Fibroblast of skin of left biceps (primary cell): ENCODE measurements at places on chromosomes 4 and X.

GRCh38 chrX:43836435-43837184, 45.6 kb downstream of the MAOB start:
- no peak for DNase-seq

DNA sequence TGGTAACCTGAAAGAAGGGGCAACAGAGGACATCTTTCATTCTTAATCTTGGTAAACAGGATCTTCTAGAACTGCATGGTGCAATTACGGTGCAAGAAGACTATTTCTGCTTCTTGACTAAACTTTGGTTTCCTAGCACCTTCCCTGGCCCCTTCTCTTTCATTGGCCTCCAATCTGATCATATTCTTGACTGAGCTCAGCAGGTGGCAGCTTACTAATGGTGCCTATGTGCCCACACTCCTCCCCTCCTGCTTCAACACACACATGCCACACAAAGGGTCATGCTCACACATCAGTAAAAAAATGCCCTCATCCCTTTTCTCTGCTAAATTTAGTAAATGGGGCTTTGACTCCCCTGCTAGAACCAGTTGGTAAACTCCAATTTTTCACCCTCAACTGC, 400.5 kb upstream of the MAOA start:
- DNase-seq, result no peak

DNA sequence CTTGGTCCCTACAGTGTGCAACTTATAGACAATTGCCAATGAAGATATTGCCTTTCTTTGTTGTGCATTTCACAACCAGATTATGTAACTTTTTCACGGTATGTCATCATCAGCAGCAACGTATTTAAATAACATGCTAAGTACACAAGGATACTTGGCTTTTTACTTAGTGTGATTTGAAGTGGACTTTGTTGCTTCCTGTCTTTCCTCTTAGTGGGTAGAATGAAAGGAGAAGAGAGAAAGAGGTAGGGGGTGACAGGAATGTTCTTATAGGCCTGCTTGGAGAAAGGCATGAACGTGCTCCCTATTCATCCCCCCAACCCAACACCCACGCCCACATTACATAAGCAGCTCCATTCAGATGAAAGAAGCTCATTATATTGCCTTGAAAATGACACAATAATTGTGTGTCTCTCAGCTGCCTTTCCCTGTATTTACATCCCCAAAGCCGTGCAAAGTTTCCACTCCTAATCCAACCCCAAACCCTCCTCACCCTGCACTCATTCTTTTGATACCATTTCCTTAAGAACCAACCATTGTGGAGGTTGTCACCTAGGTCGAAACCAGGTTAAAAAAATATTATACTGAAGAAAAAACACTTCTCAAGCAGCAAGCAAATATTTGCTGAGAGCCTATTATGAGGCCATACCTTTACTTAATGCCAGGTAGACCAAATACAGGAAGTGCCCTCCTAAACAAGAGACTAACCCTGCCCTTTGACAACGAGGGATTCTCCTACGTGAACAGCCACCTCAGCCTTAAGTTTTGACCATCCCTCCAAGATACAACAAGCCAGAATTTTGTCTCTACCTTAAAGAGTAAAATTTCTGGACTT, 25.2 kb upstream of the GK start:
- no peak for DNase-seq

- DNase-seq, result peak; percentile 54
These were observed at the start of gene TCEAL9 for GRCh38 chrX:103356130-103356798. Gene TCEAL9 (plus strand): TSS chrX:103356506. CDS start chrX:103357685, 1,179 bp downstream.

DNA sequence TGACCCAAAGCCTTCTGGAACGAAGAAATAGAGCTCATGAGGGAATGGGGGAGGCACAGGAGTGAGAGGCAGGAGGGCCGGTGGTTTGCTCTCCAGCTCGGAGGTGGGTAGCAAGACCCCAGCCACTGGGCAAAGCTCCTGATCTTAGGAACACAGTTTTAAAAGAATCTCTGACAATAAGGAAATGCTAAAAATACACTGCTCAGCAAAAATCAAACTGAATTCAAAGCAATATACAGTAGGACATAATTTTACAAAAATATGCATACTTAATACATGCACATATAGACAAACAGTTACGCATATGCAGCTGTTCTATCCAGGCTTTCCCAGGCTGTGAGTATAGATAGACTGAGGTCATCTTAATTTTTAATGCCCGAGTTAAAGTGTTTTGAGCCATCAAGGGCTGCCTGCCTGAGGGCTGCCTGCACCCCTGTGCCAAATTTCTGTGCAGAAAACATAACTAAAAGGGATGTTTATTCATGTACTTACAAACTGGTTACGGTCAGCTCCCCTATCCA, 6.9 kb downstream of the GPR50 start:
- DNase-seq, result no peak

GRCh38 chr4:76235915-76236314, 15.6 kb upstream of the FAM47E start:
- DNase-seq, result no peak

- no peak for DNase-seq
These were observed 108.8 kb upstream of the CENPE start for GRCh38 chr4:103306870-103307375.

DNA sequence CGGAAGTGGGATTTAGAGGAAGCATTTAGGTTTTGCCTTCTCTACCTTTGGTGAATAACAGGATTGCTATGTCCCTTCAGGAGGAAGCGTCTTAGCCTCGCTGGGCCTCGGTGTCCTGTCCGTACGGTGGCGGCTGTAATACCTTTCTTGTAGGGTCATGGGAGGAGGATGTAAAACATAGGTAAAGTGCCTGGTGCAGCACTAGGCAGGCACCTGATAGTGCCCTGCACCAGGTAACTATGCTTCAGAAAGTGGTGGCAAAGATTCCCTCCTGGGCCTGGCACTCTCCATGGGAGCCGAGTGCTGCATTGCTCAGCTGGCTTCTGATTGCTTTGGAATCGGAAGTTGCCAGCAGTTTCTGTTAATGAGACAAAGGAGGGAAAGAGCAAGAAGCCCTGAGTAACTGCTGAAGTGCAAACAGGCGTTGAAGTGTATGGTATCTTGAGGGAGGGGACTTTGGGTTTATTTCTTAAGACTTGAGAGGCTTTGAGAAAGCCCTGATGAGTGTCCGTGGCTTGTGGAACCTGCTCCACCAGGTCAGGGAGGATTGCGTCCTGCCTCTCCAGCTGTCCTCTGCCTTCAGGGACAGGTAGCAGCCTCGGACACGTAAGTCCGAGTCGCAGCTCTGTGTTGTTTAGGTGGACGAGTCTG, 45.8 kb downstream of the TBC1D14 start:
- DNase-seq, result no peak

- DNase-seq, result no peak
These were observed 10.9 kb downstream of the MCTS1 start for GRCh38 chrX:120614816-120615215.

DNA sequence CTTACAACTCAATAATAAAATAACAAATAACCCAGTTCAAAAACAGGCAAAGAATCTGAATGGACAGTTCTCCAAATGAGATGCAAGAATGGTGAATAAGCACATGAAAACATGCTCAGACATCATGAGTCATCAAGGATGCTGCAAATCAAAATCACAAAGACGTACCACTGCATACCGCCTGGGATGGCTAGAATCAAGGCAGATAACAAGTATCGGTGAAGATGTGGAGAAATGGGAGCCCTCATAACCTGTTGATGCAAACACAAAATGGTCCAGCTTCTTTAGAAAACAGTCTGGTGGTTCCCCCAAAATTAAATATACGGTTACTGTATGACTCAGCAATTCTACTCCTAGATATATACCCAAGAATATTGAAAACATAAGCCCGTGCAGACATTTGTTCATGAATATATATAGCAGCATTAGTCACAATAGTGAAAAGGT, 32.5 kb downstream of the AKAP4 start:
- DNase-seq, result no peak

- no peak for DNase-seq
These were observed 831.5 kb downstream of the STIM2 start for GRCh38 chr4:27692158-27692557.

- DNase-seq, result no peak
These were observed 15.3 kb upstream of the RAB9B start for GRCh38 chrX:103847174-103847870.

- DNase-seq, result no peak
These were observed 100.2 kb downstream of the PDLIM5 start for GRCh38 chr4:94551643-94552564.

- DNase-seq, result no peak
These were observed 159.2 kb upstream of the FAM241A start for GRCh38 chr4:111986095-111986494.

DNA sequence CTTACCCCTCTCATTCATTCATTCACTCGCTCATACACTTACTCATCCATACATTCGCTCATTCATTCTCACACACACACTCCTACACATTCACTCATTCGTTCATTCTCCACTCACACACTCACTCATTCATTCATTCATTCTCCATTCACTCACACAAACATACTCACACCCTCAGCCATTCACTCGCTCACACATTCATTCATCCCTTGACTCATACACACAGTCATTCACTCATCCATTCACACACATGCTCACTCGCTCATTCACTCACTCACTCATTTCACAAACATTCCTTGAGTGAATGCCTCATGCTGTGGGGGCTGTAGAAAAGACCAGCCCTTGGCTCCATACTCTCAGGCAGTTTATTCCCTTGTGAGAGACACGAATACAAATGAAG, 151.1 kb upstream of the MAMLD1 start:
- DNase-seq, result no peak

GRCh38 chr4:174135530-174135929, 147.9 kb downstream of the FBXO8 start:
- no peak for DNase-seq

GRCh38 chr4:40152637-40153036, 44.2 kb upstream of the RHOH start:
- DNase-seq, result no peak

GRCh38 chr4:679104-679481, 4.8 kb downstream of the MYL5 start:
- DNase-seq, result no peak
